Activated CD4-positive, alpha-beta memory T cell treated with anti-CD3 and anti-CD28 coated beads for 36 hours (primary cell): ENCODE measurements at places on chromosomes 7 and 10. TPM values are rescaled to one million over a fixed set of nuclear protein-coding genes. Genes with fewer than 3 reads are reported as not detected.

Gene ZNF736
- total RNA-seq, result 23.6 TPM

Gene PRKCQ
- total RNA-seq, result 45.2 TPM

Gene KIAA1549
- total RNA-seq, result 0.95 TPM

Gene NRG3
- total RNA-seq, result not detected

Gene MPP7
- 11.6 TPM for total RNA-seq

Gene DLG5
- total RNA-seq, result 2.9 TPM

Gene CNPY1
- not detected for total RNA-seq

Gene TCAF2
- 32.7 TPM for total RNA-seq

DNA sequence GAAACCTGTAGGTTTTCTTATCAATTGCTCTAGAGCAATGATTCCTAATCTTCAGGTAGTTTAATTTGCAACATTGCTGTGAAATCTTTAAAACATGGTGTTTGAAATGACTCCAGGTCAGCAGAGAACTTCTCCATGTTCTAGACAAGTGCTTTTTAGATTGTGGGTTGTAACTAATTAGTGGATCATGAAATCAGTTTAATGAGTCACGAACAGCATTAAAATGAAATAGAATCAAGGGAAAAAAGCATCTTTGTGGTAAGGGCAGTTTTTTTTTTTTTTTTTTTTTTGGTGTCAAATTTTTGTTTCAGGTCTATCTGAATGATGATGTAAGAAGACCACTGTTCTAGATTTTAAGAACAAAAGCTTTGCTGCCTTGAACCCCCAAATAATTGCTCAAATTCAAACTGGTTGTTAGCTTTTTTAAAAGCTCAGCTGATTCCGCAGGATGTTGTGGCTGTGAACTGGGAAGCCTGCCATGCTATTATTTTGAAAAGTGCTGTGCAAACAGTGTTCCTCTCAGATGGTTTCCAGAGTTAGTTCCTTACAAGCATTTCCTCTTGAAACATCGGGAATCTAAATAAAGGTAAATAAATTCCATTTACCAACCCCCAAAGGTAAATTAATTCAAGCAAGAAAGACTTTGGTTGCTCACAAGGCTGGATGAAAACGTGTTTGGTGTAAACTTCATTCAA is 13.1 kb upstream of the PDK4 start:
- no peaks in the 10 kb centered on the region for H3K4me1 ChIP-seq
- no peak overlapping the region for H3K4me3 ChIP-seq
- no peak overlapping the region for H3K27ac ChIP-seq
- no peak for DNase-seq
- no peaks in the 10 kb centered on the region for H3K36me3 ChIP-seq

DNA sequence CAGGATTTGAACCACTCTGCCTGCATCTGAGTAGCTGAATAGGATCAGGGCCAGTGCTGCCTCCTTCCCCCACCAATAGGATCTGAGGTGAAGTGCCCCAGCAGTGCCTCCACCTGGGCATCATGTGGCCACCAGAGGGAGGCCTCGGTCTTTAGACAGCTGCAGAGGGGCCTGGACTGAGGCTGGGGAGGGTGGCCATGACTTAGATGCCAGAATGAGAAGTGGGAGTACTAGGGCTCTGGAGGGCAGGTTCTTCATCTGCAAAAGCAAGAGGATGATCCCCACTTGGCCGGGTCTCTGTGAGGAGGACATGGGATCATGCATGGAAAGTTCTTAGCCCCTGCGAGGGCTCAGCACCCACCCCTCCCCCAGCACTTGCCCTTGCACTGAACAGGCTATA is 56.9 kb downstream of the NEUROG3 start:
- H3K4me1 ChIP-seq, result no peaks in the 10 kb centered on the region
- H3K36me3 ChIP-seq, result no peaks in the 10 kb centered on the region
- peak; percentile 56 for DNase-seq

DNA sequence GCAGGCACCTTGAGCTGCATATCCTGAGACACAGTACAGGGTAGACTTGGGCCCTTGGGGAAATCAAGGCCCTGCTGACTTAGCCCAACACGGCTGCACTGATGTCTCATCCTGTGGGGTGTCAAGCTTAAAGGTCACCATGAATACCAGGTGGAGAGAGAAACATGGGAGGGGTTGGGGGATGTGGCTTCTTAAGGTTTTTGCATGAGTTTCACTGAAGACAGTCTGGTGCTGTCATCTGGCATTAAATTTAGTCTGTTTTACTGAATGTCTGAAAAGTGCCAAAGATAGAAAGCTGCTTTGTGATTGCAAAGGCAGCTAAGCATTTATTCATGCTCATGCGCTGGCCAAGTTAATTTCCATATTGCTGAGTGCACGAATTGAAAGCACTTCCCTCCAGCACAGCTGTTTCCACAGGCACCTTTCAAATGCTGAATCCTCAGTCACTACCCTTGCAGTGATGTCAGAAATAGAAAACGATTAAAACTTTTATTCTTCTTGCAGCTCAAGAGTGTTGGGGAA is 102.1 kb downstream of the OSBPL3 start:
- peaks cover 4% of the 10 kb centered on the region for H3K36me3 ChIP-seq
- H3K27me3 ChIP-seq, result no peaks in the 10 kb centered on the region
- H3K27ac ChIP-seq, result peak overlapping the region; percentile 61
- H3K4me3 ChIP-seq, result peak overlapping the region; percentile 38
- DNase-seq, result peak; percentile 46

DNA sequence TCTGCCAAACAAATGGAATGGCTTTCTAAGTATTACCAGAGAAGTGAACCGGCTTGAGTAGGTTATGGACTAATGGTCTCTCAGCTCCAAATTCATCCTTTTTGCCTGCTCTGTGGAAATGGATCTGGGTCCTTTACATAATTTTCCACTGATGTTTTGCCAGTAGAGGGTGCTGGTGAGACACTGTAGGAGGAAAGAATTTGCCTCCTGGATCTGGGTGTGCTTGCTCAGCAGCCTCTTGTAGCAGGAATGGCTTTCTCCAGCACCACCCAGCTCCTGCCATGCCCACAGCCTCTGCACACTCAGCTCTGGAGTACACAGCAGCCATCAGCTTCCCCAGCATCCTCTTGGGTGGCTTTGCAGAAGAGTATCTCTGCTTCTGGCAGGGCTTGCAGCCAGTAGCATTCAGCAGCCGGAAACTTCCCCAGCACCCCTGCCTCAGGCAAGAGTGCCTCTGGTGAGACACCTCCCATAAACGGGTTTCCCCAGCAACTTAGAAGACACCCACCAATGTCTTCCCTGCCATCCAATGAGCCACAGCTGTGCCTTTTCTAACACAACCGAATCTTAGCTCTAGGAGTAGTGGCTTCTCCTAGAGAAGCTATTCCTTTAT is 235.0 kb upstream of the PLPP4 start:
- no peak overlapping the region for H3K27ac ChIP-seq
- DNase-seq, result no peak
- no peaks in the 10 kb centered on the region for H3K36me3 ChIP-seq
- H3K27me3 ChIP-seq, result no peaks in the 10 kb centered on the region
- H3K4me1 ChIP-seq, result no peaks in the 10 kb centered on the region
- H3K4me3 ChIP-seq, result no peak overlapping the region

DNA sequence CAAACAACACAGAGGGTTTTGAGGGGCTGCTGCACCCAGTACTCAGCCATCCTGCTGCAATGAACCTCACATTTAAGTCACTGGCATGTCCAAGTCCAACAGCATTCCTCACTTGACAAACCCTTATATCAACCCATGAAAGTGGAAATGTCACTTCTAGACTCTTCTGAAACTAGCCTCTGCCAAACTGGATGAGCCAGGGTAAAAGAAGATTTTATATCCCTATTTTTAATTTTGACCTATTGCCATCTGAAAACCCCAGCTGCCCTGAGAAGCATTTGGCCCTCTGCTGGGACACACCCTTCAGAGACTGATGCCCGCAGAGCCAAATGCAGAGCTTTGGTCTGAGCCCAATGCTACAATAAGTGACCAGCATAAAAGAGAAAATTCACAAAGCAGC is 201.1 kb downstream of the ANK3 start:
- no peak overlapping the region for H3K4me3 ChIP-seq
- no peak overlapping the region for H3K27ac ChIP-seq
- peaks cover 14% of the 10 kb centered on the region for H3K36me3 ChIP-seq
- DNase-seq, result no peak

DNA sequence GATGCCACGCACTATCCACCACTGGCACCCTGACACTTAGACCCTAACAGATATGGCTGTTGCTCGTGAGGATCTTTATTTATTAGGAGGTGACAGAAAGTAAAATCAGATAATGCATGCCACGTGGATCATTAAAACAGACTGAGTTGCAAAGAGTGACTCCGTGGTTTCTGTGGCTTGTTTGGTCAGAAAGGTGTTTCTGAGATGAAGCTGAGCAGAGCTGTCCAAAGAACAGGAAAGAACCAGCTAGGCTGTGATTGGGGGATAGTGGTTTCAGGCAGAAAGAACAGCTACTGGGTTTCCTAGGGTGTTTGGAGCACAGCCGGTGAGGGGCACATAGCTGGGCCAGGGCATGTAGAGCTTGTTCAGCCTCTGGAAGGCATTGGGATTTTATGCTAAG is 34.4 kb downstream of the CSGALNACT2 start:
- no peak for DNase-seq
- peaks cover 59% of the 10 kb centered on the region for H3K36me3 ChIP-seq
- H3K27ac ChIP-seq, result peak overlapping the region; percentile 0

- H3K4me3 ChIP-seq, result no peak overlapping the region
- DNase-seq, result peak; percentile 16
- peaks cover 17% of the 10 kb centered on the region for H3K4me1 ChIP-seq
- H3K27me3 ChIP-seq, result peaks cover 11% of the 10 kb centered on the region
Measured at GRCh38 chr7:101804088-101804963, 13.1 kb upstream of the CUX1 start.

GRCh38 chr10:100586959-100587358 is 51.2 kb downstream of the HIF1AN start:
- no peaks in the 10 kb centered on the region for H3K36me3 ChIP-seq
- no peak overlapping the region for H3K4me3 ChIP-seq
- DNase-seq, result no peak
- peaks cover 47% of the 10 kb centered on the region for H3K27me3 ChIP-seq
- no peaks in the 10 kb centered on the region for H3K4me1 ChIP-seq

GRCh38 chr7:27409776-27410175 is 167.2 kb downstream of the EVX1 start:
- no peak for DNase-seq
- no peak overlapping the region for H3K4me3 ChIP-seq
- no peak overlapping the region for H3K27ac ChIP-seq
- H3K4me1 ChIP-seq, result no peaks in the 10 kb centered on the region
- H3K27me3 ChIP-seq, result peaks cover 9% of the 10 kb centered on the region

GRCh38 chr10:79947083-79947415 is 1.9 kb downstream of the SFTPD start:
- peaks cover 4% of the 10 kb centered on the region for H3K27me3 ChIP-seq
- DNase-seq, result no peak
- H3K27ac ChIP-seq, result no peak overlapping the region
- no peak overlapping the region for H3K4me3 ChIP-seq
- H3K36me3 ChIP-seq, result no peaks in the 10 kb centered on the region

- no peak overlapping the region for H3K27ac ChIP-seq
- H3K4me1 ChIP-seq, result no peaks in the 10 kb centered on the region
- H3K4me3 ChIP-seq, result no peak overlapping the region
- DNase-seq, result no peak
- H3K27me3 ChIP-seq, result no peaks in the 10 kb centered on the region
Measured at GRCh38 chr7:18455606-18456005, 39.9 kb upstream of the HDAC9 start.

- peaks cover 6% of the 10 kb centered on the region for H3K36me3 ChIP-seq
- H3K27me3 ChIP-seq, result peaks cover 1% of the 10 kb centered on the region
- H3K27ac ChIP-seq, result no peak overlapping the region
Measured at GRCh38 chr7:711922-712380, 14.5 kb upstream of the DNAAF5 start.

GRCh38 chr10:48484911-48485310 is 120.0 kb downstream of the ARHGAP22 start:
- DNase-seq, result no peak
- peaks cover 2% of the 10 kb centered on the region for H3K27me3 ChIP-seq
- H3K27ac ChIP-seq, result no peak overlapping the region

DNA sequence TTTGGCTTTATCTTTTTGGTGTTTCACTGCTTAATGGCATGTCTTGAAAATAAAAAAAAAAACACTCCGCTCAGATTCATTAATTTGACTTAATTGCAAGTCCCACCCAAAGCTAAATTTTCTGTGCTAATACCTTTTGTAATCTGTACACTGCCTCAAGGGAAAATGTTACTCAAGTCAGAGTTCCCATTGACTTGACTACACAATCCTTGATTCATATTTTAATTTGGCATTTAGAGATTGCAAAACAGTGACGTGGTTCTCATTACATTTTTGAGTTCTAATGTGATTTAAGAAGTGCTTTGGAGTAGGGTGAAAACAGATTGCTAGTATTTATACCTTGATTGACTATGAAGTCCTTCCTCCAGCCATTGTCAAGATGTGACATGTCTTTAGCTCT is 21.3 kb upstream of the LIPM start:
- no peaks in the 10 kb centered on the region for H3K4me1 ChIP-seq
- H3K27ac ChIP-seq, result no peak overlapping the region
- no peak overlapping the region for H3K4me3 ChIP-seq
- no peaks in the 10 kb centered on the region for H3K36me3 ChIP-seq
- no peak for DNase-seq

DNA sequence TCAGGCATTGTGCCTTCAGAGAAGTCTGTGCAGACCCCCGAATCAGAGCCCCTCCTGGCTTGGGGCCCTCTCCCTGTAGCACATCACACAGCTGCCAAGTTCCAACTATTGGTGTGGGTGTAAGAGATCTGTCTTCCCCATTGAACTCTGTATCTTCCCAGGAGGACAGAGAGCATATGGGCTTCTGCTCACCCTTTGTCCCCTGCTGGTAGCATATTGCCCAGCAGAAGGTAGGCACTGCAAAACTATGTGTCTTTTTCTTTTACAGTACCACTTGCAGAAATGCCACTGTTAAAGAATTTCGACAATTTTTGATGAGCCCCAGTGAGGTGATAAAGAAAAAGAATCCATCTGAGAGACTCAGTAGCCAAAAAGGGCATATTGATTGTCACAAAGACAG is 59.6 kb downstream of the NPY start:
- DNase-seq, result no peak
- no peak overlapping the region for H3K4me3 ChIP-seq
- no peaks in the 10 kb centered on the region for H3K4me1 ChIP-seq
- no peak overlapping the region for H3K27ac ChIP-seq
- H3K36me3 ChIP-seq, result no peaks in the 10 kb centered on the region
- H3K27me3 ChIP-seq, result no peaks in the 10 kb centered on the region

DNA sequence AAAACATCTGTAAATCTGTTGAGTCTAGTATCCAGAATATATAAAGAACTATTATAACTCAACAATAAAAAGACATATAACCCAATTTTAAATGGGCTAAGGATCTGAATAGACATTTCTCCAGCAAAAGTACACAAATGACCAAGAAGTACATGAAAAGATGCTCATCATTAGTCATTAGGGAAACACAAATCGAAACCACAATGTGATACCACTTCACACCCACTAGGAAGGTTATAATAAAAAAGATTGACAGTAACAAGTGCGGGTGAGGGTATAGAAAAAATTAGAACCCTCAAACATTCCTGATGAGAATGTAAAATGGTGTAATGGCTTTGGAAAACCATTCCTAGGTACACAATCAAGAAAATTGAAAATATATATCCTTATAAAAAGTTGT is 4.1 kb downstream of the XPNPEP1 start:
- H3K36me3 ChIP-seq, result peaks cover 12% of the 10 kb centered on the region
- DNase-seq, result no peak
- H3K4me3 ChIP-seq, result no peak overlapping the region
- peaks cover 85% of the 10 kb centered on the region for H3K4me1 ChIP-seq
- no peak overlapping the region for H3K27ac ChIP-seq
- H3K27me3 ChIP-seq, result no peaks in the 10 kb centered on the region
